Uterus (tissue), 4 donors: ENCODE measurements at places on chromosomes 5 and 9. TPM values are rescaled to one million over a fixed set of nuclear protein-coding genes. Genes with fewer than 3 reads are reported as not detected.

- no peak for DNase-seq
- H3K27me3 ChIP-seq: no peaks in the 10 kb centered on the region
- H3K4me1 ChIP-seq: no peaks in the 10 kb centered on the region
Observed at GRCh38 chr5:10272053-10272874, 22.2 kb downstream of the CCT5 start.

The ZNF366 gene
- 20.0 TPM for total RNA-seq

DNA sequence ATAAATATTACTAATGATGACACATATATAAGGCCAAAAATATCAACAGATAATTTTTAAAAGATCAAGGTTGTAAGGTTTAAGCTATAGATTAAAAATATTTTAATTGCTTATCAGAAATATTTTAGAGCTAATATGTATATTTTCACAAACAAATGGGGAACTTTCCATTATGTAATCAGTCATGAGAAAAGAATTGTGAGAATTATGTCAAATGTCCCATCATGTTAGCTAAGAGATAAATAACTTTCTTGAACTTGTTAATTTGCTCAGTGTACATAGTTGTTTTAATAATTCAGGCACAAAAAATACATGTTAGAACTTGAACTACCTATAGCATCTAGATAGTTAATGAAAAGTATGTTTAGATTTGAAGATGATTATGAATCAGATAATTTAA lies 67.7 kb downstream of the SYK start:
- no peak overlapping the region for H3K4me3 ChIP-seq
- DNase-seq: no peak
- no peaks in the 10 kb centered on the region for H3K36me3 ChIP-seq
- H3K4me1 ChIP-seq: no peaks in the 10 kb centered on the region

The NR2F1-AS1 gene
- total RNA-seq: 28.3 TPM

DNA sequence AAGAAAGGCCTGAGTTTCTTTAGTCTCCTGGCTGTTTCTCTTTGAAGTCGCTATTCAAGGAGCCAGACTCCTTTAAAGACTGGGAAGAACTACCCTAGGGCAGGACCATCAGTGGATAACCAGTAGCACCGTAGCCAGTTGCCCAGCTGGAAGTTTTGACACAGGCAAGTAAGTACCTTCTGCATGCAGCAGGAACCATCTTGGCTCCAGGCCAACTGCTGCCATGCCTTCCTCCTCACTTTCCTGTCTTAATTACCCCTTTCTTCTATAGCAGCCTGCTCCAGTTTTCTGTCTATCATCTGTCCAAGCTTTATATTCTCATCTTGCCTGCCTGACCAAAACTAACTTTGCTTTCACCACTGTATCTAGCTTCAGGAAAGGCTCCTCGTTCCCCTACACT lies 149.7 kb upstream of the SV2C start:
- H3K4me3 ChIP-seq: no peak overlapping the region
- H3K36me3 ChIP-seq: no peaks in the 10 kb centered on the region
- DNase-seq: no peak
- H3K27me3 ChIP-seq: no peaks in the 10 kb centered on the region
- H3K4me1 ChIP-seq: no peaks in the 10 kb centered on the region
- no peak overlapping the region for H3K27ac ChIP-seq

The TRIM36 gene
- total RNA-seq: 0.29 TPM

The FOXD4L6 gene
- total RNA-seq: not detected

DNA sequence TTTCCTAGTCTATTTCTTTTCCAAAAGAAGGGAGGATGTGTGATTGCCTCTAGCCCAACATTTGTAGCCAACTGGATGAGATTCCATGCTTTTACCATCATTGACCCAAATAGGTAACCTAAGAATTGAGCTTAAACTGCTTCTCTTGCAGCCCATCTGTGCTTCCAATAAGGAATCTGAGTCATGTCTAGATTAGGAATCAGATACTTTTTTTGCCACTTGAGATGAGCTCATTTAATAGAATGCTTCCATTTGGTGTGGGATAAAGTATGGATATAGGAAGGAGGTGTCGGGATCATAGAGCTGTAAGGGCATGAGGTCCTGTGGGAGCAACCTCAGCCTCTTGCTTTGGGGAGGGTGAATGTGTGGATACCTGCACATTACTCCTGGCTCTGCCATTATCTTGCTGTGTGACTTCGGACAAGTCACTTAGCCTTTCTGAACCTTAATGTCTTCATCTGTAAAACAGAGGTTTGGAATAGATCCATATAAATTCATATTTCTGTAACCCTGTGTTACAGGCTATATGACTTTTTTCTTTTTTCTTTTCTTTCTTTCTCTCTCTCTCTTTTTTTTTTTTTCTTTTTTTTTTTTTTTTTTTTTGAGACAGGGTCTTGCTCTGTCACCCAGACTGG lies 56.2 kb downstream of the MAP1B start:
- H3K27ac ChIP-seq: no peak overlapping the region
- H3K27me3 ChIP-seq: no peaks in the 10 kb centered on the region
- H3K4me1 ChIP-seq: peaks cover 10% of the 10 kb centered on the region
- H3K4me3 ChIP-seq: no peak overlapping the region

DNA sequence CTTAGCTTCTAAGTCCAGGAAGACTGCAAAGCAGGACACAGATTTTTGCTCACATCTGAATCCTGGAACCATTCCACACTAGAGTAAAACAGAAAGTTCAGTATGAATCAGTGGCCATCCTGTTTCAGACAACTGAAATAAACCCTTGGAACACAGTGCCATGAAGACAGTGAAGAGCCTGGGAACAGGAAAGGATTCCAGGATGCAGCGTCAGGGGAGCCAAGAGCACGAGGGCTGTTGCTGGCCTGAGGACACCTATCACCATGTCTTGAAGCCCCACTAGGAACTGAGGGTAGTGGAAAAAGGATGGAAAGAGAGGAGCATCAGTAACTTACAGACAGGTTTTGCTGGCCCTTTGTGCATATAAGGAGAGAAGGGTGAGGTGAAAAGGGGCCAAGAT lies 115.3 kb upstream of the FSTL4 start:
- H3K4me1 ChIP-seq: no peaks in the 10 kb centered on the region
- no peaks in the 10 kb centered on the region for H3K27me3 ChIP-seq
- no peak overlapping the region for H3K4me3 ChIP-seq
- no peak for DNase-seq

The NXNL2 gene
- total RNA-seq: 2.0 TPM

DNA sequence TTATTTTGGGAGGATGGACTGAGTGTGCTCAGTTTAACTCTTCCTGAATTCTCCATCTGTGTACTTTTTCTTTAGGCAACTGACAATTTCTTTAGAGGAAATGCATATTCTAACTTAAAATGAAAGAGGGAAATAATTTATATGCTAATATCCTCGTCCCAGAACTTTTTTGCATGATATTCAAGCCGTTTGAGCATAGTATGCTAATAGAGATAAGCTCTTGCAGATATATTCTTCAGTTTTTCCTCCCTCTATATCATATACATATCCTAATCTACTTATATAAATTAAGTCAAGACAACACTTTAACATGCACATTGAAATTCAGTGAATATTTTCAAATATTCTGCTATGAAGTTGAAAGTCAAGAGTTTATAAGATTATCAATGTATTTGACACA lies 84.7 kb downstream of the YTHDC2 start:
- no peak for DNase-seq
- H3K27me3 ChIP-seq: no peaks in the 10 kb centered on the region
- H3K4me1 ChIP-seq: no peaks in the 10 kb centered on the region
- H3K27ac ChIP-seq: no peak overlapping the region

DNA sequence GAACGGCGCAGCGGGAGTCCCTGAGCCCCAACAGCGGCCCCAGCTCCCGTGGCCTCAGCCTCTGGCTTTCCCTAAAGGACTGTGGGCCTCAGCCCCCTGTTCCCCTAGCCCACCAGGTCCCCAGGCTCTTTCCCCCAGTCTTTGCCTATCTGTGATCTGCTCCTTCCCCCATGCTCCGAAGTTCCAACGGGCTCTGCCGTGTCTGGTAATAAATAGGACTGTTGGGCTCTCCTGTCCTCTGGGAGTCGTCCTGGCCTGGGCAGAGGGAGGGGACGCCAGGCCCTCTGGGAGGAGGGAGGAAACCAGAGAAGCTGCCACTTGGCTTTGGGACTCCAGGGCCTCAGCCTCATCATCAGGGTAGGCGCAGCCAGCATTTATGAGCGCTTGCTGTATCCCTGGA lies 28.1 kb downstream of the ADGRD2 start:
- no peak for DNase-seq
- peaks cover 20% of the 10 kb centered on the region for H3K27me3 ChIP-seq
- no peaks in the 10 kb centered on the region for H3K36me3 ChIP-seq
- H3K4me3 ChIP-seq: no peak overlapping the region
- H3K4me1 ChIP-seq: no peaks in the 10 kb centered on the region

The CARD9 gene
- total RNA-seq: under 0.01 TPM

GRCh38 chr9:122179054-122179689 lies 19.5 kb downstream of the MORN5 start:
- H3K27me3 ChIP-seq: no peaks in the 10 kb centered on the region
- H3K4me3 ChIP-seq: no peak overlapping the region
- no peaks in the 10 kb centered on the region for H3K4me1 ChIP-seq
- no peak overlapping the region for H3K27ac ChIP-seq
- no peak for DNase-seq
- no peaks in the 10 kb centered on the region for H3K36me3 ChIP-seq

- H3K4me1 ChIP-seq: no peaks in the 10 kb centered on the region
- H3K4me3 ChIP-seq: no peak overlapping the region
- H3K27ac ChIP-seq: no peak overlapping the region
Observed at GRCh38 chr5:58746321-58746720, 163.4 kb downstream of the RAB3C start.

GRCh38 chr5:123992641-123993040 lies 480.7 kb downstream of the CSNK1G3 start:
- H3K4me3 ChIP-seq: no peak overlapping the region
- H3K27ac ChIP-seq: no peak overlapping the region
- no peak for DNase-seq
- no peaks in the 10 kb centered on the region for H3K27me3 ChIP-seq

GRCh38 chr9:130557077-130557468 lies 22.3 kb upstream of the FUBP3 start:
- H3K36me3 ChIP-seq: no peaks in the 10 kb centered on the region
- no peaks in the 10 kb centered on the region for H3K27me3 ChIP-seq
- H3K4me3 ChIP-seq: no peak overlapping the region
- no peak for DNase-seq
- H3K4me1 ChIP-seq: no peaks in the 10 kb centered on the region
- H3K27ac ChIP-seq: no peak overlapping the region

DNA sequence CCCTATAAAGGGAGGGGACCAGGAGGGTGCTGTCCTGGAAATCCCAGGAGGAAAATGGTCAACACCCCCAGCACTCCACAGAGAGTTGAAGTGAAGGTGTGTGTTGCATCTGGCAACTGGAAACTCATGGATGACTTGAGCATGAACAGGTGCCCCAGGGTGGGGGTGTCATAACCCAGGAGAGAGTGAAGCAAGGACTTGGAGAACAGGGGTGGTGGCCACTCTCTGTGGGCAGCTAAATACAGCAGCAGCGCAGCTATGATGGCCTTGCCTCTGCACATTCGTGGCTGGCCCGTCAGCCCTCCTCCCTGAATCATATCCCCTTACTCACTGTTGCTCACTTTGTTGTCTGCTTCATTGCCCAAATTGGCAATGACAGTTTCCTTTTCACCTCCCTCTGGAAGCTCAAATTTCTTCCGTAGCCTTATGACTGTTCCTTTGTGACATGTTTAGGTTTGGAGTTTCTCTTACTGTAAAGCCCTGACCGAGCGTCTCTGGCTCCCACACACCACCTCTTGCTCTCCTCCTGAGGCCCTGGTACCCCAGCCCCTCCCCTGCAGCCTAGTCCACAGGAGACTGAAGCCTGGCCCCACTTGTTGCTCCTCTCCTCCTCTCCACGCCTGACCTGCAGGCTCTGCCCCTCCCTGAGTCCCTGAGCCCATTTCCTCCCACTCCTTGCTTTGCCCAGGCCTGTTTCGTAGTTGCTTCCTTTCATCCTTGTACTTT lies 185.8 kb downstream of the CD180 start:
- H3K36me3 ChIP-seq: no peaks in the 10 kb centered on the region
- peak overlapping the region; percentile 45 for H3K27ac ChIP-seq
- no peak overlapping the region for H3K4me3 ChIP-seq
- peaks cover 5% of the 10 kb centered on the region for H3K4me1 ChIP-seq
- no peaks in the 10 kb centered on the region for H3K27me3 ChIP-seq

- no peaks in the 10 kb centered on the region for H3K27me3 ChIP-seq
- no peak overlapping the region for H3K27ac ChIP-seq
- no peaks in the 10 kb centered on the region for H3K4me1 ChIP-seq
- no peak overlapping the region for H3K4me3 ChIP-seq
Observed at GRCh38 chr9:131722255-131722654, 17.6 kb downstream of the RAPGEF1 start.

GRCh38 chr9:35729700-35730485 lies 2.1 kb downstream of the TLN1 start:
- no peaks in the 10 kb centered on the region for H3K27me3 ChIP-seq
- peak overlapping the region; percentile 84 for H3K4me3 ChIP-seq
- no peaks in the 10 kb centered on the region for H3K36me3 ChIP-seq
